ENCODE measurements at places on chromosomes 6 and 20. TPM values are rescaled to one million over a fixed set of nuclear protein-coding genes. Genes with fewer than 3 reads are reported as not detected.

GRCh38 chr20:44707018-44707579 lies 8.1 kb upstream of the CCN5 start:
- H3K36me3 ChIP-seq = no peaks in the 10 kb centered on the region
- H3K27ac ChIP-seq = peak overlapping the region; percentile 92
- no peak overlapping the region for H3K4me3 ChIP-seq
- DNase-seq = no peak

DNA sequence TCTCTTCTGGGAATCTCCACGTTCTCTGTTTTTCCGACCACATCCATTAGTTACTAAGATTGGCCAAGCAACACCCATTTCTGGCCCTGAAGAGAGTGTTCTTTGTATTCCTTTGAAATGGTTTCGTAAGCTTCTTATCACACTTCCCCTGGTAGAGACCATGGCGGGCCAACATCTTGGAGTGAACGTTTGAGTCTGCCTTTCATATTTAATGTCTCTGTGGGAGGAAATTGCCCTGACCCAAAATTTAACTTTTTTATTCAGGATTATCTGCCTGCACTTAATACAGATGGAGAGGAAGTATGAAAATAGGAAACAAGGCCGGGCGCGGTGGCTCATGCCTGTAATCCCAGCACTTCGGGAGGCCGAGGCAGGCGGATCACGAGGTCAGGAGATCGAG lies 177.0 kb upstream of the SNX9 start:
- no peak overlapping the region for H3K4me3 ChIP-seq
- H3K36me3 ChIP-seq = peaks cover 2% of the 10 kb centered on the region
- no peak overlapping the region for H3K27ac ChIP-seq
- DNase-seq = no peak

DNA sequence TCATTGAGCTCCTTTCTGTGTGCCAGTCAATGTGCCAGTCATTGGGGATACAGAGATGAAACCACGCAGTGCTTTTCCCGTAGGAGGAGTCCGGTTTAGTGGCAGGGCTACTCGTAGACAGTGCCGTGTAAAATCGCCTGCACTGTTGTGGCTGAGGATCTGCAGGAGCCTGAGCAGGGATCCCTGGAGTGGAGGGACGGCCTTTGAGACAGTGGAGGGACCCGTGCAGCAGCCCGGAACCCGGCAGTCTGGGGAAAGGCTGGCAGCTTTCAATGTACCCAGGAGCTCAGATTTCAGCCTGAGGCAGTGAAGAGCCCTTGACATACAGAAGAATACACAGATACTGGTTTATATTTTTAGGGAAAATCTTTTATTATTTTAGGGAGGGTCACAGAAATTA lies 203.3 kb downstream of the ARID1B start:
- peak overlapping the region; percentile 85 for H3K27ac ChIP-seq
- DNase-seq = no peak
- H3K27me3 ChIP-seq = no peaks in the 10 kb centered on the region
- peaks cover 80% of the 10 kb centered on the region for H3K4me1 ChIP-seq

GRCh38 chr6:137510923-137511322 lies 16.7 kb upstream of the OLIG3 start:
- no peak for DNase-seq
- H3K4me1 ChIP-seq = no peaks in the 10 kb centered on the region
- H3K27me3 ChIP-seq = peaks cover 65% of the 10 kb centered on the region
- H3K4me3 ChIP-seq = no peak overlapping the region

DNA sequence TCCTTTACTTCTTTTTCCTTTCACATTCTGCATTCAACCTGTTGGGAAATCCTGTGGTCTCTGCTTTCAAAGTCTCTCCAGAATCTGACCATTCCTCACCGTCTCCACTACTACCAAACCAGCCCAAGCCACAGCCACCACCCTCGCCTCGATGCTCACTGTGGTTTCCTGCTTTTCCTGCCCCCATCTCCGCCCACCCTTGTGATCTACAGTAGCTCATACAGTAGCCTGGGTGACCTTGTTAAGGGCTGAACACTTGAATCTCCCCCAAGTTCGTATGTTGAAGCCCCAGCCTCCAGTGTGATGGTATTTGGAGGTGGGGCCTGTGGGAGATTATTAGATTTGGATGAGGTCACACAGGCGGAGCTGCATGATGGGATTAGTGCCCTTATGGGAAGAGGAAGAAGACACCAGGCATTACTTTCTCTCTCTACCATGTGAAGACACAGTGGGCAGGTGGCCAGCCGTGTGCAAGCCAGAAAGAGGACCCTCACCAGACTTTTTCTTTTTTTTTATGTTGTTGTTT lies 189.0 kb upstream of the UST start:
- no peak overlapping the region for H3K4me3 ChIP-seq
- H3K4me1 ChIP-seq = peaks cover 6% of the 10 kb centered on the region
- no peak for DNase-seq
- H3K27me3 ChIP-seq = no peaks in the 10 kb centered on the region

DNA sequence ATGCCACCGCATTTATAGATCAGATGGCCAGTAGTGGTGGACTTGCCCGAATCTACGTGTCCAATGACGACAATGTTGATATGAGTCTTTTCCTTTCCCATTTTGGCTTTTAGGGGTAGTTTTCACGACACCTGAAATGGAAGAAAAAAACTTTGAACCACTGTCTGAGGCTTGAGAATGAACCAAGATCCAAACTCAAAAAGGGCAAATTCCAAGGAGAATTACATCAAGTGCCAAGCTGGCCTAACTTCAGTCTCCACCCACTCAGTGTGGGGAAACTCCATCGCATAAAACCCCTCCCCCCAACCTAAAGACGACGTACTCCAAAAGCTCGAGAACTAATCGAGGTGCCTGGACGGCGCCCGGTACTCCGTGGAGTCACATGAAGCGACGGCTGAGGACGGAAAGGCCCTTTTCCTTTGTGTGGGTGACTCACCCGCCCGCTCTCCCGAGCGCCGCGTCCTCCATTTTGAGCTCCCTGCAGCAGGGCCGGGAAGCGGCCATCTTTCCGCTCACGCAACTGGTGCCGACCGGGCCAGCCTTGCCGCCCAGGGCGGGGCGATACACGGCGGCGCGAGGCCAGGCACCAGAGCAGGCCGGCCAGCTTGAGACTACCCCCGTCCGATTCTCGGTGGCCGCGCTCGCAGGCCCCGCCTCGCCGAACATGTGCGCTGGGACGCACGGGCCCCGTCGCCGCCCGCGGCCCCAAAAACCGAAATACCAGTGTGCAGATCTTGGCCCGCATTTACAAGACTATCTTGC lies 725 bp downstream of the EEF1A1 start:
- peaks cover 55% of the 10 kb centered on the region for H3K4me1 ChIP-seq
- peak overlapping the region; percentile 98 for H3K27ac ChIP-seq
- DNase-seq = no peak
- peak overlapping the region; percentile 93 for H3K4me3 ChIP-seq

EGFL8 gene
- total RNA-seq = 14.3 TPM

RBM24 gene
- 10.8 TPM for total RNA-seq

RBPJL gene
- total RNA-seq = not detected
